ENCODE measurements at places on chromosomes 7 and 10.

GRCh38 chr7:17719998-17720397 is 220.3 kb downstream of the SNX13 start:
- DNase-seq = no peak

DNA sequence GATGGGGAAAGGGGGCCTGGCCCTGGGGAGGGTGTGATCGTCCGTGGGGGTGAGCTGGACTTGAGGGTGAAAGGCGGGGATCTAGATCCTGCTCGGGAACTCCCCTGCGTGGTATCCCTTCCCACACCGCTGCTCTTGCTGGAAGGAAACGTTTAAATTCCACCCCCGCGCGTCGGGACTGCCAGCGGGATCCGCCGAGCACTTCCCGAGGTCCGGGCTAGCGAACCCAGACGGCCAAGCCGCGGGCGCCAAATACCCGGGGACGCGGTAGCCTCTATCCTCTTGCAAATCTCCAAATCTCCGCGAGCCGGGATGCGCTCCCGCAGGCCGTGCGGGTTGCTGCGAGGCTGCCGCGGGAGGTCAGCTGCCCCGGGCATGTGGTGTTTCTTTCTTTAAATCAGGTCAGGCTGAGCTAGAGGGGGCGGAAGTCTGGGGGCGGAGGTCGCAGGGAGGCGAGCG is 904 bp downstream of the NPTX2 start:
- DNase-seq = no peak

- no peak for DNase-seq
Observed at GRCh38 chr7:54877683-54878082, 118.7 kb upstream of the SEC61G start.

DNA sequence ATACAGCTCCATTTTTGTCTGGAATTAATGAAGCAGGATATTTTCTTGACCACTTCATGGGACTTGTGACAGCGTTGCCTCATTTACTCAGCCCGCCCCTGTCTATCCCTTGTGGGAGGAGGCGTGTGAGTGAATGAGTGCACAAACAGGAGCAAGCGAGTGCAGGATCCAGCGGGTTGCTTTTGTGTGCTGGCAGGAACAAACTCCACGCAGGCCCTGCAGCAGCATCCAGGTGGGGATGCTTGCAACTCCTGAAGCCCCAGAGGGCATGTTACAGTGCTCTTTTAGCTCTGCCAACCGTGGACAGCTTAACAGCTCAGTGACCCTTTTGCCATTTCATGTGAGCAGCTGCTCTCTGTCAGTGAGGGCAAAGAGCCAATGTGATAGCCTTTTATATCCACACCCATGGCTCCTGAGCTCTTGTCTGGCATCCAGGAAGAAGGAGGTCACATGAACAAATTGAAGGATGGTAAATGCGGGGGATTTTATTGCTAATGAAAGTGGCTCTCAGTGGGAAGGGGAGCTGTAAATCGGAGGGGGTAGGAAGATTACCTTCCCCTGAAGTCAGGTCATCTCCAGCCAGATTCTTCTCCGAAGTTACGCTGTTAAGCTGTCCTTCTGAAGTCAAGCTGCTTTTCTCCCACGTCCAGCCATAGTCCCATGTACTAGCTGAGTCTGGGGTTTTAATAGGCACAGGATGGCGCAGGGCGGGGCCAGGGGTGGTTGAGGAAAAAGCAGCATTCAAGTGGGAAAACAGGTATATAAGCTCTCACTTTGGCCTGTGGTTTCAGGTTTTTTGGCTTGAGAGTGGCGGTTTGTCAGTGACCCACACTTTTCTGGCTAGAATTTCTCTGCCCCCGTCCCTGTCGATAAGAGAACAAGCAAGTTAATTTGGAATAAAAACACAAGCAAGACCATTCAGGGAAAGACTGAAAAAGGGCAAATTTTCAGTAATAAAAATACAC is 714.7 kb upstream of the MBL2 start:
- no peak for DNase-seq

GRCh38 chr10:22978287-22978686 is 50.4 kb downstream of the ARMC3 start:
- no peak for DNase-seq

GRCh38 chr10:97012470-97012869 is 173.3 kb downstream of the SLIT1 start:
- no peak for DNase-seq

- no peak for DNase-seq
Observed at GRCh38 chr10:50585921-50586739, 37.6 kb downstream of the SGMS1 start.

- no peak for DNase-seq
Observed at GRCh38 chr10:114221235-114221634, 17.8 kb upstream of the VWA2 start.

GRCh38 chr10:102994531-102995295 is 76.6 kb downstream of the CNNM2 start:
- DNase-seq = no peak

- DNase-seq = no peak
Observed at GRCh38 chr7:120185940-120186682, 86.9 kb upstream of the KCND2 start.

GRCh38 chr10:93771354-93771753 is 13.6 kb downstream of the LGI1 start:
- DNase-seq = no peak

GRCh38 chr10:35723992-35724391 is 81.9 kb upstream of the FZD8 start:
- DNase-seq = no peak

GRCh38 chr7:147571436-147572185 is 1019.0 kb upstream of the C7orf33 start:
- DNase-seq = no peak

- DNase-seq = no peak
Observed at GRCh38 chr10:78309536-78310237, 276.0 kb downstream of the RPS24 start.

DNA sequence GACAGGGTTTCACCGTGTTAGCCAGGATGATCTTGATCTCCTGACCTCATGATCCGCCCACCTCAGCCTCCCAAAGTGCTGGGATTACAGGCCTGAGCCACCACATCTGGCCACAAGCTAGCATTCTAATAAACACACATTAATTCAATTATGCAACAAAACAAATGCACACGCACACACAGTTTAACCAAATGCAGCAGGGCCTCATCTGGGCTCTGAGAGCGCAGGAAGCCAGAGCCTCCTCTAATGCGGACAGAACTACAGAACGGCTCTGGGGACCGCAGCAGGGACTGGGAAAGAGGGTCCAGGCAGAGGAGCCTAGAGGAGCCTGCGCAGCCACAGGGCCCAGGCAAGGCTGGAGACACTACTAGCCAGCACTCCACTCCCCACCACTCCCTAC is 3.8 kb downstream of the MAD1L1 start:
- DNase-seq = no peak

DNA sequence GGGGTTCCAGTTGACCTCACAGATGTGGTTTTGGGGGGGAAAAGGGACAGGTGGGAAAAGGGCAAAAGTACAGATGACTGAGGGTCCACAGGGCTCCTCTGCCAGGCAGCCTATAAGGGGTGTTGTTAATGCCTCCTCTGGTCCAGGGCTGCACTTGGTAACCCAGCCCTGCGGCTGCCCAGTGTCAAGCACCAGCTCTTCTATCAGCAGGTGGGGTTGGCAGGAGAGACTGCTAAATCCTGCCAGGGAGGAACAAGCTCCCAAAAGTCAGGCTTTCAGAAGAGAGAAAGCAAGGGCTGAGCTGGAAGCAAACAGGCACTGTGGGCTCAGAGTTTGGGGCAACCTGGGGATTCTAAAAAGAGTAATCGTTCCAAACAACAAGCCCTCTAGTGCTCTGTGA is 39.1 kb downstream of the LRRC20 start:
- no peak for DNase-seq

GRCh38 chr7:108452707-108453106 is 3.5 kb downstream of the NRCAM start:
- DNase-seq = no peak

GRCh38 chr7:92968502-92968901 is 132.1 kb upstream of the CDK6 start:
- no peak for DNase-seq

DNA sequence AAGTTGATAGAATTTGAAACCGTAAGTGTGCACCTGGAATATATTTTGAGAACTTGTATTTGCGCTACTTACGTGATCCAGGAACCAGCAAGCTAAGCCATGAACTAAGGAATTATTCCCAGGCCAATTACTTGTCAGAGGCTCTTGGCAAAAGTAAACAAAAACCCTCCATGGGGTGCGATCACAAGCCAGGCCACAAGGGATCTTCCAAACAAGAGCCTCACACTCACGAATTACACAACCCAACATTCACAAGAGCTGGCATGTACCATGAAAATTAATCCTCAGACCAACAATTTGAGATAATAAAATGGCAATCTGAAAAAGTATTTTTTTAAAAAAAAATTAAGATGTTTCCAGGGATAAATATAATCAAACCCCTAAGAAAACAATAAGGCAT is 467.0 kb upstream of the AKR1E2 start:
- DNase-seq = no peak

DNA sequence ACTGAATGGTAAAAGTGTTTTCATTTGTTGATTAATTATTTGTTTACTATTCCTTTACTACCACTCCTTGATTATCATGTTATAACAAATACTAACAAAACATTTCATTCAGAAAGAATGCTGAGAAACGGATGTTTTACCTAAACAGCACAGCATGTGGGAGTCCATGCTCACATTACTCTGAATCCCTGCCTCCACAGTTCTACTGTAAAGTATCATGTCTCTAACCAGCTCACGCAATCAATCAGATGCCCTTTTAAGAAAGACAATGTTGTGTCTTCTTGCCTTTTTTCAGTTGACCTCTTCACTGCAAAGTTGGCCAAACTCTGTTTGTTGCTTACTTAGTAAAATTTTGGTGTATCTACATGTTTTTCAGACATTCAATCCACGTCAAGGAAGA is 232.5 kb upstream of the MDFIC start:
- DNase-seq = no peak

DNA sequence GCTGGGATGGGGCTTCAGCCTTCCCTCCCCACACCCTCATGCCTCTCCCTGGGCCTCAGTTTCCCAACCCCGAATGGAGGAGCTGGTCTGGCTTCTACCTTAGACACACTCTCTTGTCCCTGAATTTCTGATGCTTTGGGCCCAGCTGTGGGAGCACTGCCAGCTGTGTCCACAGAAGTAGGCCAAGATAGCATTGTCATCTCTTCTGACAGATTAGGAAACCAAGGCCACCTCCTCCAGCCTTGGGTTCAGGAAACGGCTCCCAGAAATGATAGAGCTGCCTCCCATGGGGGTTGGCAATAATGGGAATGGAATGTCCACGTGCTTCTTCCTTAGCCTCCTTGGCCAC is 1.3 kb downstream of the PPIF start:
- no peak for DNase-seq

GRCh38 chr10:130045801-130046321 is 64.8 kb downstream of the C10orf143 start:
- no peak for DNase-seq

GRCh38 chr10:124077208-124077993 is 16.0 kb downstream of the CHST15 start:
- no peak for DNase-seq

- DNase-seq = no peak
Observed at GRCh38 chr10:50540826-50541122, 83.0 kb downstream of the SGMS1 start.

DNA sequence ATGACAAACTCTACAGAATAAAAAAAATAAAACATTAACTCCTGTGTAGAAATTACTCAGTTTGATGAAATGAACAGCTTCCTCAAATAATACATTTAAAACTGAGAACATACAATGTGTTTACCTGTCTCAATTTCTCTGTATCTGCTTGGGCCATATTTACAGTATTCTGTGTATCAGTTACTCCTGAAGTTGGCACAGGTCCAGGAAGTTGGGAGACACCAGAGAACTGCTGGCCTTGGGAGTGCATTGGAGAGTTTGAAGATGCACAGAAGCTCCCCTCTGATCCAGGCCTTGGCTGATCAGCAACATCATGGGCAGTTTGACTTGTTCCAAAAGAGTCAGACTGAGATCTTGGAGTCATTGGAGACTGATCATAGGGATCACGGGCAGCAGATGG is 155.1 kb downstream of the GALNT11 start:
- no peak for DNase-seq

GRCh38 chr7:29881724-29882123 is 75.4 kb downstream of the WIPF3 start:
- DNase-seq = no peak

- DNase-seq = no peak
Observed at GRCh38 chr7:23472956-23473843, 2.9 kb upstream of the IGF2BP3 start.

DNA sequence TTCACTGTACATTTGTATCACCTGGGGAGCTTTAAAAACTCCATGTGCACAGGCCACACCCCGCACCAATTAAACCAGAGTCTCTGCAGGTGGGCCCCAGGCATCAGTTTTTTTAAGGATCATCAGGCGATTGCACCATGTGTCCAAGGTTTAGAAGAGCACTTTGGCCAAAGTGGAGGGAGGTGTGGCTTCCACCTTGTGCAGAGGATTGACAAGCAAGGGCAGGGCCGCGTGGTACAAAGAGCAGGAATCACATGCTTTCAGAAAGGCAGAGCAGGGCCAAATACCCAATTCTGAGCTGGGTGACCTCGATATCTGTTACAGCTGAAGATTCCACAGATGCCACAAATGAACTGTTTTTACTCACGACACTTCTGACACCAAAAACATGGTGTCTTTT is 52.4 kb downstream of the NOC3L start:
- no peak for DNase-seq

- no peak for DNase-seq
Observed at GRCh38 chr7:515628-516027, 4.0 kb downstream of the PDGFA start.
